Activated T-cell treated with anti-CD3 and anti-CD28 coated beads, Interleukin-2, amount 50 U/mL, for 72 hours (primary cell): ENCODE measurements at places on chromosomes 1 and 21.

DNA sequence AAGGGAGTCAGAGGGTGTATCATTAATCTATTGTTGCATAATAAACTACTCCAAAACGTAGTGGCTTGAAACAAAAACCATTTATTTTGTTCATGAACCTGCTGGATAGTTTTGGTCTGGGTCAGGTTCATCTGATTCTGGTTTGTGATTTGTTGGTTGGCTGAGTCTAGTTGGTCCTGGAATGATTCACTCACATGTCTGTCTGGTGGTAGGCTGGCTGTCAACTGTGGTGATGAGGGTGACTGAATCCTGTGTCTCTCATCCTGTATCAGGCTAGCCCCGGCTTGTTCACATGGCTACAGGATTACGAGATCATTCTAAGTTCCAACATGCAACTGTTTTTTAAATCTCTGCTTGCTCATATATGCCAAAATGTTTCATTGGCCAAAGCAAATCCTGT is 22.5 kb upstream of the SIKE1 start:
- peaks cover 6% of the 10 kb centered on the region for H3K27me3 ChIP-seq
- no peak overlapping the region for H3K27ac ChIP-seq
- DNase-seq: no peak
- H3K4me1 ChIP-seq: no peaks in the 10 kb centered on the region

DNA sequence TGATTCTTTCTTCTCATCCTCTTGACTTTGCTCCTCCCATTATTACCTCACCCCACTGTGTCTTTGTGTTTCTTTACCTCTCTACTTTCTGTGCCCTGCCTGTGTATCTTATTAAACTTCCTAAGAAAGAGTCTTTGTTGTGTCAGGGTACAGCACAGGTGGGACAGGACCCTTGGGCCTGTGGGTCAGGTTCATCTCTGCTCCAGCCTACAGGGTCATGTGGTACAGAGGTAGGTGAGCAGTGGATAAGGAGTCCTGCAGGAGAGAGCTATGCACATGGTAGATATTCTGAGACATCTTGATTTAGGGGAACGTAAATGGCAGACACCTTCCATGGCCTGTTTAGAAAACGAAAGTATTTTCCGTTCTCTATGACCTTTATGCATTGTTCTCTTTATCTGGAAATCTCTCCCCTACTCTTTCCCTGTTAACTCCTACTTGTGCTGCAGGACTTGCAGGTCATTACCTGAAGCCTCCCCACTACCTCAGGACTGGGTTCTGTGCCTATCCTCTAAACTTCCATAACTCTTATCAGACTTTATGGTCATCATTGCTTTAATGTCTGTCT is 9.9 kb downstream of the GIPC2 start:
- DNase-seq: no peak
- peaks cover 7% of the 10 kb centered on the region for H3K4me1 ChIP-seq
- H3K36me3 ChIP-seq: no peaks in the 10 kb centered on the region
- H3K27me3 ChIP-seq: peaks cover 4% of the 10 kb centered on the region
- H3K4me3 ChIP-seq: no peak overlapping the region

DNA sequence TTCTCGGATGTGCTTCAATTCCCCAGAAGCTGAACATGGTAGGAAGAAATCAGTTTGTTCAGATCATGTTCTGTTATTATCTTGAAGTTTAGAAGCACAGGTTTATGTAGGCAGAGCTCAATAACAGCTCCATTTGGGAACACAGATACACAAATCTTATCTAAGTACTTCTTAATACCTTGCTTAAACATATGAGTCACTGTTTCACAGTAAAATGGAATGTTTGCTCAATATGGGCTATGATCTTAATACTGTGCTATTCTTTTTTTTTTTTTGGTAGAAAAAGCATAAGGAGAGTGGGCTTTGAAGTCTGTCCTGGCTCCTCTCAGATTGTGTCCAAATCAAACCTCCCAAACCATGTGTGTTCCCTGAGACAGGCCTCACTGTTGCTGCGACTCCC is 13.4 kb downstream of the PROK1 start:
- H3K27ac ChIP-seq: no peak overlapping the region
- H3K4me1 ChIP-seq: peaks cover 4% of the 10 kb centered on the region
- no peak for DNase-seq
- H3K36me3 ChIP-seq: no peaks in the 10 kb centered on the region
- no peak overlapping the region for H3K4me3 ChIP-seq

DNA sequence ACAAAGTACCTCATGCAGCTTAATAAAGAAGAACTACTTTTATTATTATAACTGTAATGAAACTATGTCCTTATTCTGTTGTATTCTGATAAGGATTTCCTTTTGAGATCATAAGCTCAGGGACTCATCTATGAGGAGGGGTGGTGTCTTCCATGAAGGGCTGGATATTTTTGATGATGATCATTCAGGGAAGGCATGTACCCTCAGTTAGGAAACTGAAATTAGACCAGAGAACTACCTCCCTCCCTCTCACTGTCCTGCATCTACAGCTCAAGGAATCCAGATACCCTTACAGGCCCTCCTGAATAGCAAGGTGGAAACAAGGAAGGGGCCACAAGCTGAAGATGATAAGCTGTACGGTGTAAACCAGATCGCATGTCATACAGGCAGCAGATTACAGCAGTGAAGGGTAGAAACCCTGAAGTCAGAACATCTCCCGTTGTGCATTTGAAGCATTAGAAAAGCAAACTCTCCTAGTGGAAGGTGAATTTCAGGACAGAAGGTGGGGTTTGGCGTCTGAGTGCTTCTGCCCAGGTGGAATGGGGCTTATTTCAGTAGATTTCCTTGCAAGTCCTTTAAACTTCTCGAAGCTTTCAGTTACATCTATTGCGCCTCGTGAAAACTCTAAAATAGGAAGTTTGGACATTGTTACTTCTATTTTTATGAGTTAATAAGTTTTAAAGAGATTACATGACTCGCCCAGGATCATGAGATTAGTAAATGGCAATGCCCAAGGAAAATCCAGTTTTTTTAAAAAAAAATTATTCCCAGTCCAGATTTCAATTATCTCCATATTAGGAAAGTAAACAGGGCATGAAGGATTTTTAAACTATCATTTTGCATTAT is 101.1 kb upstream of the HNRNPU start:
- no peak for DNase-seq
- no peak overlapping the region for H3K27ac ChIP-seq
- no peak overlapping the region for H3K4me3 ChIP-seq
- H3K36me3 ChIP-seq: no peaks in the 10 kb centered on the region
- no peaks in the 10 kb centered on the region for H3K27me3 ChIP-seq
- peaks cover 34% of the 10 kb centered on the region for H3K4me1 ChIP-seq

GRCh38 chr1:210251680-210252490 is 19.3 kb downstream of the SERTAD4 start:
- H3K4me3 ChIP-seq: peak overlapping the region; percentile 83
- peaks cover 16% of the 10 kb centered on the region for H3K4me1 ChIP-seq
- H3K27ac ChIP-seq: no peak overlapping the region
- no peak for DNase-seq
- peaks cover 70% of the 10 kb centered on the region for H3K27me3 ChIP-seq

- peaks cover 18% of the 10 kb centered on the region for H3K27me3 ChIP-seq
- no peak overlapping the region for H3K27ac ChIP-seq
- H3K4me1 ChIP-seq: no peaks in the 10 kb centered on the region
- peak; percentile 18 for DNase-seq
- H3K36me3 ChIP-seq: peaks cover 1% of the 10 kb centered on the region
Measured at GRCh38 chr1:63148825-63149645, 173.3 kb upstream of the FOXD3 start.

- no peak overlapping the region for H3K4me3 ChIP-seq
- H3K4me1 ChIP-seq: peaks cover 34% of the 10 kb centered on the region
- no peak overlapping the region for H3K27ac ChIP-seq
- H3K36me3 ChIP-seq: no peaks in the 10 kb centered on the region
- no peak for DNase-seq
Measured at GRCh38 chr1:29716306-29716705, 480.0 kb downstream of the PTPRU start.

GRCh38 chr1:202590126-202590525 is 120.1 kb downstream of the SYT2 start:
- no peak overlapping the region for H3K27ac ChIP-seq
- DNase-seq: no peak
- no peaks in the 10 kb centered on the region for H3K27me3 ChIP-seq
- no peak overlapping the region for H3K4me3 ChIP-seq
- no peaks in the 10 kb centered on the region for H3K4me1 ChIP-seq
- H3K36me3 ChIP-seq: no peaks in the 10 kb centered on the region

- no peaks in the 10 kb centered on the region for H3K36me3 ChIP-seq
- H3K4me3 ChIP-seq: no peak overlapping the region
- no peaks in the 10 kb centered on the region for H3K27me3 ChIP-seq
Measured at GRCh38 chr21:34916446-34916845, 132.7 kb downstream of the RUNX1 start.

- H3K27me3 ChIP-seq: peaks cover 79% of the 10 kb centered on the region
- no peaks in the 10 kb centered on the region for H3K36me3 ChIP-seq
- H3K27ac ChIP-seq: no peak overlapping the region
- no peak for DNase-seq
Measured at GRCh38 chr1:200899954-200900867, 5.5 kb downstream of the INAVA start.

DNA sequence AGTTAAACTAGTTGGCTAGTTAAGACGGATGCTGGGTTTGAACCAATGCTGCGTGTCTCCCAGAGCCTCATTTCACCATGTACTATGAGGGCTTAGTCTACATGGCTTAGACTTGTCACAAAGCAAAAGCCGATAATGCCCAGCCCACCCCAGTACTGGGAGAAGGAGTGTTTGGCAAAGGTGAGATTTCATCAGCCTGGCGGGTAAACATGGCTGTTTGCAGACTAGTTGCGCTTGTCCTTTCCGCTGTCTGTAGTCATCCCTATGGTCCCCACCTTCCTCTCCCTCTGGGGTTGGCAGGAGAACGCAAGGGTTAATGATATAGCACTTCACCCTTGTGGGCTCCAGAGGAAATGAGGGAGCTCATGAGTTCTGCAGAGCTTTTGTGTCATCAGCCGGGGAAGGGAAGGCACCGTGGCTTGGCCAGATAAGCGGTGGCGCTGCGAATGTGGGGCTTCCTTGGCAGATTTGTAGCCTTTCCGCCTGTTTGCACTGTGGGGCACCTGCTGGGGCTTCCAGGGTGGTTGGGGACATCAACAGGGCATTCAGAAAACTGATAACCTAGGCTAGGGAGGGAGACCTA is 29.2 kb downstream of the SOX13 start:
- H3K4me1 ChIP-seq: peaks cover 40% of the 10 kb centered on the region
- no peaks in the 10 kb centered on the region for H3K36me3 ChIP-seq
- H3K27me3 ChIP-seq: peaks cover 16% of the 10 kb centered on the region
- peak overlapping the region; percentile 72 for H3K4me3 ChIP-seq

DNA sequence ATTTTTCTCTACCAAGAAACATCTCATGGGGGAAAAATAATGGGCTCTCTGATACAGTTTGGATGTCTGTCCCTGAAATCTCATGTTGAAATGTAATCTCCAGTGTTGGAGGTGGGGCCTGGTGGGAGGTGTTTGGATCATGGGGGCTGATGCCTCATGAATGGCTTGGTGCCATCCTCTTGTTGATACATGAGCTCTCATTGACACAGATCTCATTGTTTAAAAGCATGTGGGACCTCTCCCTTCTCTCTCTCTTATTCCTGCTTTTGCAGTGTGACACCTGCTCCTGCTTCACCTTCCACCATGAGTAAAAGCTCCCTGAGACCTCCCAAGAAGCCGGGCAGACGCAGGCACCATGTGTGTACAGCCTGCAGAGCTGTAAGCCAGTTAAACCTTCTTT is 332.5 kb upstream of the NRIP1 start:
- H3K4me3 ChIP-seq: no peak overlapping the region
- H3K27me3 ChIP-seq: no peaks in the 10 kb centered on the region
- H3K27ac ChIP-seq: no peak overlapping the region
- H3K36me3 ChIP-seq: no peaks in the 10 kb centered on the region

DNA sequence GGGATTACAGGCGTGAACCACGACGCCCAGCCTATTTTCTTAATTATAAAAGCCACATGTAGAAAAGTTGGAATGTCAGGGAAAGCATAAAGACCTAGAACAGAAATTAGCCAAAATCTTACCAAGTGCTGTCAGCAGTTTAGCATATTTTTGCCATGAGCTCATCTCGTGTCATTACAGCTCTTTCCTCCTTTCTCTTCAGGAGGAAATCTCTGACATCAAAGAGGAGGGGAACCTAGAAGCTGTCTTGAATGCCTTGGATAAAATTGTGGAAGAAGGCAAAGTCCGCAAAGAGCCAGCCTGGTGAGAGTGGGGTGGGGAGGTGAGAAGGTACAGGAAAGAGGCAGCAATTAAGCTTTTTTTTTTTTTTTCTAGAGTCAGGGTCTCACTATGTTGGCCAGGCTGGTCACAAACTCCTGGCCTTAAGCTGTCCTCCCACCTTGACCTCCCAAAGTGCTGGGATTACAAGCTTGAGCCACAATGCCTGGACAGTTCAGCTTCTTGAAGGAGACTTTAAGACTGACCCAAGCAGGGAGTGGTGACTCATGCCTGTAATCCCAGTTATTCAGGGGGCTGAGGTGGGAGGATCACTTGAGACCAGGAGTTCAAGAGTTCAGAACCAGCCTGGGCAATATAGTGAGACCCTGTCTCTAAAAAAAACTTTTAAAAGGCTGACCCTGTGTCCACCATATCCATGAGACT is 8.4 kb upstream of the BGLAP start:
- H3K36me3 ChIP-seq: peaks cover 9% of the 10 kb centered on the region
- no peaks in the 10 kb centered on the region for H3K27me3 ChIP-seq
- H3K4me1 ChIP-seq: no peaks in the 10 kb centered on the region
- no peak overlapping the region for H3K4me3 ChIP-seq

GRCh38 chr1:168468042-168468809 is 75.6 kb downstream of the XCL2 start:
- H3K36me3 ChIP-seq: no peaks in the 10 kb centered on the region
- peak overlapping the region; percentile 65 for H3K27ac ChIP-seq
- no peaks in the 10 kb centered on the region for H3K27me3 ChIP-seq
- no peak for DNase-seq
- H3K4me1 ChIP-seq: peaks cover 63% of the 10 kb centered on the region

GRCh38 chr21:36209626-36210171 is 53.1 kb downstream of the DOP1B start:
- DNase-seq: peak; percentile 45
- H3K27me3 ChIP-seq: no peaks in the 10 kb centered on the region
- H3K4me1 ChIP-seq: peaks cover 30% of the 10 kb centered on the region

DNA sequence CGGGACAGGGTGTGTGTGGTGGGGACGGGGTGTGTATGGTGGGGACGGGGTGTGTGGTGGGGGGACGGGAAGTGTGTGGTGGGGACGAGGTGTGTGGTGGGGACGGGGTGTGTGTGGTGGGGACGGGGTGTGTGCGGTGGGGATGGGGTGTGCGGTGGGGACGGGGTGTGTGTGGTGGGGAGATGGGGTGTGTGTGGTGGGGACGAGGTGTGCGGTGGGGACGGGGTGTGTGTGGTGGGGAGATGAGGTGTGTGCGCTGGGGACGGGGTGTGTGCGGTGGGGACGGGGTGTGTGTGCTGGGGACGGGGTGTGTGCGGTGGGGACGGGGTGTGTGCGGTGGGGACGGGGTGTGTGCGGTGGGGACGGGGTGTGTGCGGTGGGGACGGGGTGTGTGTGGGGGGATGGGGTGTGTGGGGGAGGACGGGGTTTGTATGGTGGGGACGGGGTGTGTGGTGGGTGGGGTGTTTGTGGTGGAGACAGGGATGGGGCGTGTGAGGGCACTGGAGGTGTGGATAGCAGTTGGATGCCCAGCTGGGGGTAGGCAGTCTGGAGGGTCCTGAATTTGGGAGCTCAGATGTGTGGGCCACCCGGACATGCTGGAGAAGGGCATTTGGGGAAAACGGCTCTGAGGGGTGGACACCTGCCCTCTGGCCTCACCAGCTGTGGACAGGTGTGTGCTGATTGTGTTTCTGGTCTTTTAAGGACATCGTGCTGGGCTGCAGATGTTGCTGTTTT is 16.9 kb downstream of the IBA57 start:
- H3K4me1 ChIP-seq: peaks cover 14% of the 10 kb centered on the region
- peak overlapping the region; percentile 45 for H3K27ac ChIP-seq
- no peak for DNase-seq
- H3K27me3 ChIP-seq: no peaks in the 10 kb centered on the region
- H3K36me3 ChIP-seq: no peaks in the 10 kb centered on the region
- H3K4me3 ChIP-seq: no peak overlapping the region

- no peaks in the 10 kb centered on the region for H3K36me3 ChIP-seq
- no peak overlapping the region for H3K4me3 ChIP-seq
- no peaks in the 10 kb centered on the region for H3K27me3 ChIP-seq
- no peak for DNase-seq
Measured at GRCh38 chr21:38188037-38188436, 68.8 kb upstream of the KCNJ15 start.
